ENCODE measurements at places on chromosomes 3 and 15.
A peak's percentile ranks its signal among the peaks of the same experiment; 100 is the strongest.

- no peak for DNase-seq
These were observed 15.8 kb upstream of the SEMA3F start for GRCh38 chr3:50139308-50139707.

- no peak for DNase-seq
These were observed 118.0 kb downstream of the FOXP1 start for GRCh38 chr3:71465371-71466036.

GRCh38 chr15:69891606-69892005, 206.1 kb downstream of the TLE3 start:
- no peak for DNase-seq

DNA sequence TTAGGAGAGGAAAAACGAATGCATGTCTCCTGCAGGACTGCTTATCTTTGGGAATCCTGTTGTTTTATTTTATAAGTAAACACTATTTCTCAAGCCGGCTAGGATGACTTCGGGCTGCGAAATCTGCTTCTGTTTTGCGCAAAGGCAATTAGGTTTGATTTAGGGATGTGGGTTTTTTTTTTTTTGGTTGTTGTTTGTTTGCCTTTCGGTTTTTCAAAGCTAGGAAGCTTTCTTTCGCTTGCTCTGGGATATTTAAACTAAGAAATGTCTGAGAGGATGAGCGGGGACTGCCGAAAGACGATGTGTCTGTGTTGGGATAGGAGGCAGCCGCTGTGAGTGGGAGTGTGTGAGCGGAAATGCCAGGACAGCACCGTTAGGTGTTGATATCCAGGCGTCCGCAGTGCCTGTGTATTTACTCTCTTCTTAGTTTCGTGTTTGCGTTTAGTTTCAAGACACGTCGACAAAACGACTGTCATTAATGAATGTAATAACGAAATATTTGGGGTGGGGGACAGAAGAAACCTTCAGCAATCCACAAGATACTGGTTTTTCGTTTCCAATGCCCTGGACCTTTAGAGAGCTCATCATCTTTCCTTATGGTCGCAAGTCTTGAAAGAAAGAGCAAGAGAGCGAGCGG, 604 bp downstream of the ISL2 start:
- DNase-seq = peak; percentile 65

DNA sequence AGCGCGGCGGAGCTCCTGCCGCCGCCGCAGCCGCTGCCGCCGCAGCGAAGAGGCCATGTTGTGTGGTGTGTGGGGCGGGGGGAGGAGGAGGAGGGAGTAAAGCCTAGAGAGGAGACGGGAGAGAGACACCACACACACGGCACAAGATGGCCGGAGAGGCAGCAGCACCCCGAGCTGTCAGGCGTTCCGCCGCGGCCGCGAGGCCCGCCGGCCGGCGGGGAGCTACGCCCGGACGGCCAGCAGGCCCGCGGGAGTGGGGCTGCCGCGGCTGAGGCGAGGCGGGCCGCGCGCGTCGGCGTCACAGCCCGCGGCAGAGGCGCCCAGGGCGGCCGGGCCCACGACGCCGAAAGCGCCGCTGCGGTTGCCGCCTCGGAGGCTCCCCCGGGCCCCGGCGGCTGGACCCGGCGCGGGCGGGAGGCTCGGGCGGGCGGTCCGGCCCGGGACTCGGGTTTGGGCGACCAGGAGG, 17.4 kb upstream of the CHD2 start:
- DNase-seq = no peak

DNA sequence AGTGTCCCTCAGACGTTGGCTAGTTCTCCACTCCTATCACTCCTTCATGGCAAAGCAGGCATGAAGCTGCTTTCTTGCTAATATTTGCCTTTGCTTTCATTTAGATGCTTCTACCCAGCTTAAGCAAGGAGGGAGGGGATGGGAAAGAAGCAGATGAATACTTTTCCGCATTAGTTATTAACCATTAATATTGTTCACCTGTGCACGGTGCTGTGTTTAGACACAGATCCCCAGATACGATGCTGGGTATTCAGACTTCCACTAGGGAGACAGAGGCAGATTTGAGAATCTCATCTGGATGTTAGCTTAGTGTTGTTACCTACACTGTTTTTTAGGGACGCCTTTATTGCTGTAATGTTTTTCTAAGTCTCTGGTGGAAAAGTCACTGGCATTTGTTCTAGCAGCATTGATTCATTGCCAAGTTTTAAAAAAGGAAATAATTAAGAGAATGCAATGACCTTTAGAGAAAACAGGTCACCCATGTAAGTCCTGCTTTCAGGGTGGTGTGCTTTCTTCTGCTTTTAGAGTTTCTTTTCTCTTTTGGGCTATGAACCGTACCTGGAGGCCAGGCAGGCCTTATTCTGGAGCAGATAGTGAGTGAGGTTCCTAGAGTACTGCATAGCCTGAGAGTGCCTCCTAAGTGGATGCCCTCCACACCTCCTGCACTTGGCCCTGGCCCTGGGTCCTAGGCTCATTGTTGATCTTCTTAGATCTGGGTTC, 55.5 kb downstream of the MYZAP start:
- DNase-seq = no peak

DNA sequence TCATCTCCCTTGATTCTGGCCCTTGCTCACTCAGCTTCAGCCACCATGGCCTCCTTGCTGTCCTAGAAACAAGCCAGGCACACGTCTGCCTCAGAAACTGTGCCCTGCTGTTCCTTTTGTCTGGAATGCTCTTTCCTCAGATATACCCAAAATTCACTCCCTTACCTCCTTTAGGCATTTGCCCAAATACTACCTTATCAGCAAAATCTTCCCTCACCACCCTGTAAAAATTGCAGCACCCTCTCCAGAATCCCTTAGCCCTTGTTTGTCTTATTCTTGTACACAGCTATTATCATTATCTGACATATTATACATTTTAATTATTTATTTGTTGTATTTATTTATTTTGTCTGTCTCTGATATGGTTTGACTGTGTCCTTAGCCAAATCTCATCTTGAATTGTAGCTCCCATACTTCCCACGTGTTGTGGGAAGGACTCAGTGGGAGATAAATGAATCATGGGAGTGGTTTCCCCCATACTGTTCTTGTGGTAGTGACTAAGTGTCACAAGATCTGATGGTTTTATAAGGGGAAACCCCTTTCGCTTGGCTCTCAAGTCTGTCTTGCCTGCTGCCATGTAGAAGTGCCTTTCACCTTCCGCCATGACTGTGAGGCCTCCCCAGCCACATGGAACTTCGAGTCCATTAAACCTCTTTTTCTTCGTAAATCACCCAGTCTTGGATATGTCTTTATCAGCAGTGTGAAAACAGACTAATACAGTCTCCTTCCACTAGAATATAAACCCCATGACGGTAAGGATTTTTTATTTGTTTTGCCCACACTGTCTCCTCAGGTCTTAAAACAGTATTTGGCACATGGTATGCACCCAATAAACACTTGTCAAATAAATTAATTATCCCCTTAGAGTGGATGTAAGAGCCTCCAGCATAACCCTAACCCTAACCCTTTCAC, 60.0 kb upstream of the STT3B start:
- DNase-seq = no peak

DNA sequence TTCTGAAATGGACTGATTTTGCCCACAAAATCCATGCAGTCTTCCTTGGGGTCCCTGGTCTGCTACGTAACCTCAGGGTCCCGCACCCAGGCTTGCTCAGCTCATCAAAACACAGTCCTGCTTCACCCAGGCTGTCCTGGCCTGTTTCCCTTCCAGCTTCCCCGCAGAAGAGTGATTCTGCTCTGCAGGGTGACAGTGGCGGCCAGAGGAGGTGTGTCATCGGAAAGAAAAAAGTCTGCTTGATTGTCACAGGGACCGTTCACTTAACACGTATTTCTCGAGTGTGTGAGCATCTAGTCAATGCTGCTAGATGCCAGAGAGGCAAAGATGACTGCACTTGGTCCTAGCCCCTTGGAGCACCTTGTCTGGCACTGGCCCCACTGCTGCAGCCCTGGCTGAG, 50.1 kb upstream of the ABHD2 start:
- no peak for DNase-seq

DNA sequence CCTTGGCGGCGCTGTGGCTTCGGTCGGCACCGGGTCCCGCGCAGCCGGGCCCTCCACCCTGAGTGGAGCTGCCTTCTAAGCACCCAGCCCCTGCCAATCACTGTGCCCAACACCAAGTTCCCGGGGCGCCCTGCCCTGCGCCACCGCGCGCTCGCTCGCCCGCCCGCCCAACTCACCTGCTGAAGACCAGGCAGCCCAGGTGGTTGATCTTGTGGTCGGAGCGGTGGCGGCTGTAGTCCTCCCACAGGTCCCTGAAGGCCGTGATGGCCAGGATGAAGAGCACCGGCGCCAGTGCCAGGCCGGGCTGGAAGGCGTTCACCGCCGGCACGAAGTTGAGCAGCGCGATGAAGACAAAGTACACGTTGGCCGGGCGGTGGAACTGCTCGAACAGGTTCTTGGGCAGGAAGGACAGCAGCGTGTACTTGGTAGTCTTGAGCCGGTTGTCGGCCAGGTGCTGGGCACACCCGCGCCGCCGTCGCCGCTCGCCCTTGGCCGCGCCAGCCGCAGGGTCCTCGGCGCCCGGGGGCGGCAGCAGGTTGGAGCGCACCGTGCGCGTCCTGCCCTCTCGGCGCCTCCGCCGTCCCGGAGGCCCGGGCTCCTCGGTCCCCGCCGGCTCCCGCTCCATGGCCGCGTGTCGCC, 536 bp downstream of the ATP10A start:
- DNase-seq = no peak

DNA sequence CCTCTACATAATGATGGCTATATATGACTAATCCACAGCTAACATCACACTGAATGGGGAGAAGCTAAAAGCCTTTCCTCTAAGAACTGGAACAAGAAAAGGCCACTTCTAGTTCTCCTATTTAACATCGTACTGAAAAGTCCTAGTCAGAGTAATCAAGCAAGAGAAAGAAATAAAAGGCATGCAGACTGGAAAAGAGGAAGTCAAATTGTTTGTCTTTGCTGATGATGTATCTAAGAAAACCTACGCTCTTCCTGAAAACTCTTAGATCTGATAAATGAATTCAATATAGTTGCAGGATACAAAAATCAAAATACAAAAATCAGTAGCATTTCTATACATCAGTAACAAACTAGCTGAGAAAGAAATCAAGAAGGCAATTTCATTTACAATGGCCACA, 116.9 kb downstream of the TP63 start:
- DNase-seq = no peak

GRCh38 chr15:77819851-77820728, 187.4 kb upstream of the LINGO1 start:
- no peak for DNase-seq

GRCh38 chr3:172211123-172211522, 171.7 kb downstream of the FNDC3B start:
- no peak for DNase-seq

GRCh38 chr3:35081899-35082298, 557.4 kb upstream of the ARPP21 start:
- no peak for DNase-seq

DNA sequence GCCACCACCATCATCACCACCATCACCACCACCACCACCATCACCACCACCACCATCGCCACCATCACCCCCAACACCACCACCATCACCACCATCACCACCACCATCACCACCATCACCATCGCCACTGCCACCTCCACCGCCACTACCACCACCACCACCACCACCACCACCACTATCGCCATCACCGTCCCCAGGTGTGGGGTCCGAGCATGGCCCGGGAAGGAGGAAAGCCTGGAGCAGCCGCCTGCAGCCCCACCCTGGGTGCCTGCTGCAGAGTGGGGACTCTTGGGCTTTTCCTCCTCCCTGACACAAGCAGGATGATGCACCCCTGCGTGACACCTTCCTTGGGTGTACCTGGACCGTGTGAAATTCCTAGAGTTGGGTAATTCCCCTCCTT, 43.9 kb downstream of the MUC4 start:
- no peak for DNase-seq

GRCh38 chr3:72597043-72597442, 251.2 kb downstream of the SHQ1 start:
- no peak for DNase-seq

- DNase-seq = no peak
These were observed 34.2 kb upstream of the SIAH2 start for GRCh38 chr3:150797155-150797554.

- no peak for DNase-seq
These were observed 33.3 kb downstream of the DET1 start for GRCh38 chr15:88513195-88513594.

- DNase-seq = no peak
These were observed 701.5 kb upstream of the GBE1 start for GRCh38 chr3:82462977-82463376.

DNA sequence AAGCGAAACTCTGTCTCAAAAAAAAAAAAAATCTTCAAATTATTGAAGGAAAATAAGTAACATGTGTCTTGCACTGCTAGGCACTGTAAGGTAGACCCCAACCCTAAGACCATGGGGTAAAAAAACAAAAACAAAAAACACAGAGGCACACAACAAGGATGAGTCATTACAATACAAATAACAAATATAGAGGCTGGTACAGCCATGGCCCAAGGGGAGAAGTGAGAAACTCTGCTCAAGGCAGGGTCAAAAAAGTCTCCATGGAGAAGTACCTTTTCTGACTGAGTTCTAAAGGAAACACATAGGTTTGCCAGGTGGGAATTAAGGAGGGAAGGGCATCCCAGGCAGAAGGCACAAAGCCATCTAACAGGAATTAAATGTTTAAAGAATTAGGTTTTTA, 54.5 kb downstream of the TOP2B start:
- no peak for DNase-seq

DNA sequence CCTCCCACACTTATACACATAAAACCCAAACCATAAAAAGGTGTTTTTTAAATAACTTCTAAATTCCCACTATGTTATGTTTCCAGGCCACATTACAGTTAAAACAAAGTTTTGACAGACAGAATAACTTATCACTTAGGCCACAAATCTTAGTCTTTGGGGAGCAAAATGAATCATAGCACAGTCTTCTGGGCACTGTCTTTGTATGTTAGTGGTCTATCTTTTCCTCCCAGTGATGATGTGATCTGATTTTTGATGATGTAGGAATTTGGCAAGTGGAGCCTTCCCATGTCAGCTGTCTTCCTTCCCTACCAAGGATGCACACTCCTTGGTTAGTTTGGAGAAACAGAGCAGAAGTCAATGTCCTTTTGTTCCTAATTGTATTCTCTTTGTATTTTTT, 67.3 kb downstream of the THSD4 start:
- no peak for DNase-seq

GRCh38 chr3:15161133-15161532, 44.9 kb upstream of the CAPN7 start:
- DNase-seq = no peak

DNA sequence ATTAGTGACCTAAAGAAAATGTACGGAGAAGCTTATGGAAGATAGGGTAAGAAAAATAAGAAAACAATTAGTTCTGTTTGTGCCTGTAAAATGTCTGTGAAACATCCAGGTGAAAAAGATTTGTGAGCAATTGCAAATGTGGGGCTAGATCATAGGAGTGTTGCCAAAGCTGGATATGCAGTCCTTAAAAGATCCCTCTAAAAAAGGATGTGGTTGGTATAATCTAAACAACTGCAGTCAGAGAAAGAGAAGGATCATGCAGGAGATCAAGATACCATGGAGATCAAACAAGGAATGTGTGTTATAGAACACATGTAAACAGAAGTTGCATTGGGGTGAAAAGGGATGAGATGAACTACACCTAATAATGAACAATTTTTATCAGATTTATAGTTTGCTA, 116.8 kb downstream of the ALCAM start:
- DNase-seq = no peak

- DNase-seq = no peak
These were observed 137.6 kb upstream of the TLE3 start for GRCh38 chr15:70235347-70235746.

- peak; percentile 93 for DNase-seq
These were observed 72.6 kb upstream of the ZBED2 start for GRCh38 chr3:111667621-111668239.

GRCh38 chr3:162295323-162295983, 798.8 kb downstream of the OTOL1 start:
- DNase-seq = no peak

Measured in HL-60 (cell line).